ENCODE measurements at places on chromosomes 13 and 19.

GRCh38 chr13:80900561-80900960, 559.6 kb upstream of the SPRY2 start:
- DNase-seq: no peak

GRCh38 chr13:70170689-70171088, 62.4 kb upstream of the KLHL1 start:
- no peak for DNase-seq

DNA sequence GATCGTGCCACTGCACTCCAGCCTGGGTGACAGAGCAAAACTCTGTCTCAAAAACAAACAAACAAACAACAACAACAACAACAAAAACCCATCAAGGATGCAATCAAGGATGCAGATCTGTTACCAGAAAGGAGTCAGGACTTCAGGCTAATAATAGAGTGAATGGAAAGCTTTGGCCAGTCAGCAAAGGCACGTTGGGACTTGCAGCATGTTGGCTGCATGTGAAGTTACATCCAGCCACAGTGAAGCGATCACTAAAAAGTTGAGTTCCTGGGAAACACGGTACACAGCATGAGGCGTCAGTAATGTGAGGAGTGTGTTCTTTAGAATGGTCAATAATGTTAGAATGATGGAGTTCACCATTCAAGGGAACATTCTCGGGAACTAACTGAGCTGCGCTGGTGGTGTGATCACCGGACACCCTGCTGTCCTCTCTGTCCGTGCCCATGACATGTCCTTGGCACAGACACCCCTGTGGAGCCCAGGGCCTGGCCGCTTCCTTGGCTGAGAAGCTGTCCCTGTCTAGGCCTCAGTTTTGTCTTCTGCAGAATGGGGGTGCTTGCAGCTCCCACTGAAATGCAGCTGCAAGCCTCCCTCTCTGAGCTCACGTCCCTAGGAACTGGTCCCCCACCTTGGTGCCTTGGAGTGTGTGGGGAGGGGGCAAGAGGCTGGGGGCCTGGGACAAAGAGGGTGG, 2.3 kb upstream of the LGALS7B start:
- DNase-seq: no peak

DNA sequence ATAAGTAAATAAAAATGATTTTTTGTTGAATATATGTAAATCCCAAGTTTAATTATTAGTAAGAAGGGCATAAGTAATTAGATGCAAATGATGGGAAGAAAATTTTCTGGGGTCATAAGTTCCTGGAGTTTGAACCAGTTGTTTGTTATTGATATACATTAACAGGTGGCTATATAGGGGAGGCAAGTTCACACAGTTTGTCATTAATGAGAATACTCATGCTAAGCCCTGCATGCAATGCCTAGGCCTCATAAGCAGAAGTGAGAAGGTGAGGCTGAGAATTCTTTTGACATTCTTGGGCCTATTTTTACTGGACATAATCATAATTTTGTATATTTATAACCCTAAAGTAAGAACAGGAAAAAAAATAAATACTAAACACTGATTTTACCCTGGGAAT, 1210.7 kb upstream of the PCDH9 start:
- no peak for DNase-seq

DNA sequence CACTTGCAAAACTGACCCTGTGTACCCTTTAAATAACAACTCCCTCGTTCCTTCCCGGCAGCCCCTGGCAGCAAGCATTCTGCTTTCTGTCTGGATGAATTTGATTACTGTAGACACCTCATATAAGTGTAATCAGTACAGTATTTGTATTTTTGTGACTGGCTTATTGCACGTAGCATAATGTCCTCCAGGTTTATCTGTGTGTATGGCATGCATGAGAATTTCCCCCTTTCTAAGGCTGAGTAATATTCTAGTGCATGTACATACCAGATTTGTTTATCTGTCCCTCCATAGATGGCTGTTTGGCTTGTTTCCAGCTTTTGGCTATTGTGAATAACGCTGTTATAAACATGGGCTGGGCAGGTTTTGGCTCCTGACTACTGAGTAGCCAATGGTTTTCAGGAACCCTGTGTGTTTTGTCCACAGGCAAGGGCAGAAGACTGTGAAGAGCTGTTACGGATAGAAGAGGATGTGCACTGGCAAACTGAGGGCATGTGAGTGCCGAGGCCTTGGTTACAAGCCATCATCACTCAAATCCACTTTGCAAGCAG, 98.0 kb downstream of the ESD start:
- no peak for DNase-seq

- DNase-seq: no peak
These were observed 198.2 kb downstream of the EFNB2 start for GRCh38 chr13:106337096-106337850.

GRCh38 chr13:105116966-105117365, 1418.5 kb downstream of the EFNB2 start:
- no peak for DNase-seq

GRCh38 chr13:93248627-93249047, 22.0 kb downstream of the GPC6 start:
- no peak for DNase-seq

DNA sequence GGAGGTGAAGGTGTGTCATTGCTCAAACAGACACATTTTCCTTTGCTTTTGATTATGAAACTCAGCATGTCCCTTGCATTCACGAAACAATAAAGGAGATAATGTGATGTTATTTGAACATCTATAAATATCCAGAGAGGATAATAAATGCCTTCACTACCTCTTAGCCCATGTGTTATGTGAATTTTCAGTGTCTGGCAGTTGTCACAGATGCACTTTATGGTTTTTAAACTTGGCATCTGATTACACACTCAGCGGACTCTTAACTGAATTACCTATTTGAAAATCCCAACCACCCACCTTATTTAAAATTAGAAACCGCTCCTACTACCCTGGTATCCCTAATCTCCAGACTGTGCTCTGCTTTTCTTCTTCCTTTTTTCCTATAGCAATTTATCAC, 254.2 kb downstream of the COG6 start:
- DNase-seq: no peak

GRCh38 chr13:75635828-75636435, at the start of gene LMO7:
Gene LMO7 (plus strand): TSS chr13:75636330. CDS start chr13:75636658, 328 bp downstream.
- no peak for DNase-seq

DNA sequence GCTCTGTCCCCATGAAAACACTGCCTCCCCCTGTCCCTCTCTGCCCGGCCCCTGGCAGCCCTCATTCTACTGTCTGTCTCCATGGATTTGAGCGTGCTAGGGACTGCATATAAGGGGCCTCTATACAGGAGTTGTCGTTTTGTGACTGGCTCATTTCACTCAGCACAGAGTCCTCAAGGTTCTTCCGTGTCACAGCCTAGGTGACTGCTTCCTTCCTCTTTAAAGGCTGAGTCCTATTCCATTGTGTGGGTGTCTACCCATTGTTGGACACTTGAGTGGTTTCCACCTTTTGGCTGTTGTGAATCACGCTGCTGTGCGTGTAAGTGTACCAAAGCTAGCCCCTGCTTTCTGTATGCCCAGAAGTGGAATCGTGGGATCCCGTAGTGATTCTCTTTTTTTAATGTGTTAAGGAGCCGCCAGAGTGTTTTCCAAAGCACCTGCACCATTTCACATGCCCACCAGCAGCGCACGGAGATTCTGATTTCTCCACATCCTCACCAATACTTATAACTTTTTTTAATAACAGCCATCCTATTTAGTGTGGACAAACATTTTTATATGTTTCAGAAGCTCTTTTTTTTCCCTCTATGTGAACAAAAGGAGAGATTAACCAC, 116.7 kb downstream of the COL4A2 start:
- no peak for DNase-seq

- no peak for DNase-seq
These were observed 9.0 kb downstream of the CHAMP1 start for GRCh38 chr13:114323349-114323748.

- DNase-seq: no peak
These were observed 3.1 kb downstream of the LILRB1 start for GRCh38 chr19:54633401-54633800.

DNA sequence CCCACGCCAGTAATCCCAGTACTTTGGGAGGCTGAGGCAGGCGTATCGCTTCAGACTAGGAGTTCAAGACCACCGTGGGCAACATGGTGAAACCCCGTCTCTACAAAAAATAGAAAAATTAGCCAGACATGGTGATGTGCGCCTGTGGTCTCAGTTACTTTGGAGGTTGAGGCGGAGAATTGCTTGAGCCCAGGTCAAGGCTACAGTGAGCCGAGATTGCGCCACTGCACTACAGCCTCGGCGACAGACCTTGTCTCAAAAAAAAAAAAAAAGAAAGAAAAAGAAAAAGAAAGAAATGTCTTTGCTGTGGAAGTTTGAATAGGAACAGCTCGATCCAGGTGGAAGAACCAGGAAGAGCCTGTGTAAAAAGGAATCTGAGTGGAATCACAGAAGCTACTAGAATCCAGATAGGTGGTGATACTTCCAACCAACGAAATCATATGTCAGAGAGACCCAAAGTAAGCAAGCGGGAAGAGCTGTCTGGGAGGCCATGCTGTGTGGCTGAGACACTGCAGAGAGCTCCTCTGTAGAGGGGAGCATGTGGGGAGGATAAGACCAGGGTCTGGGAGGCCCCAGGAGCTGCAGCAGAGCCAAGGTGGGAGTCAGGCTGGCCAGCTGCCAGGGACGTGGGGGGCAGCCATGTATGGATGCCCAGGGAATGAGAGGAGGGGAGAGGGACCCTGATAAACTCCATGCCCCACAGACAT, 21.1 kb downstream of the LATS2 start:
- no peak for DNase-seq

DNA sequence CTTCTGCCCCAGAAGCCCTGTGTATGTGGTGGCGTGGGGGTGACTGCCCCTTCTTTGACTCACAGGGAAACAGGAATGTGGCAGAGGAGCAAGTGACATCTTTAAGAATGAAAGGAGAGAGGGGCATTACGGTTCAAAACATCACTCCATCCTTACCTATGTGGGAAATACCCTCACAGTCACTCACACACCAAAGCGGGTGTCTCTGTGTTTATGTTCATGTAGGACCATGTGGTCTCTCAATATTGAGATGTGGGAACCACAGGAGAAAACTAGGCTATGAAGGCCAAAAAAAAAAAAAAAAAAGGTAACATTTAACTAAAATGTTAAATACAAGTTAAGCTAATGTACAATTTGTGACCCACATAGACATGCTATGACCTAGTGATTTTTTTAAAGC, 153.6 kb upstream of the GPR12 start:
- DNase-seq: no peak

DNA sequence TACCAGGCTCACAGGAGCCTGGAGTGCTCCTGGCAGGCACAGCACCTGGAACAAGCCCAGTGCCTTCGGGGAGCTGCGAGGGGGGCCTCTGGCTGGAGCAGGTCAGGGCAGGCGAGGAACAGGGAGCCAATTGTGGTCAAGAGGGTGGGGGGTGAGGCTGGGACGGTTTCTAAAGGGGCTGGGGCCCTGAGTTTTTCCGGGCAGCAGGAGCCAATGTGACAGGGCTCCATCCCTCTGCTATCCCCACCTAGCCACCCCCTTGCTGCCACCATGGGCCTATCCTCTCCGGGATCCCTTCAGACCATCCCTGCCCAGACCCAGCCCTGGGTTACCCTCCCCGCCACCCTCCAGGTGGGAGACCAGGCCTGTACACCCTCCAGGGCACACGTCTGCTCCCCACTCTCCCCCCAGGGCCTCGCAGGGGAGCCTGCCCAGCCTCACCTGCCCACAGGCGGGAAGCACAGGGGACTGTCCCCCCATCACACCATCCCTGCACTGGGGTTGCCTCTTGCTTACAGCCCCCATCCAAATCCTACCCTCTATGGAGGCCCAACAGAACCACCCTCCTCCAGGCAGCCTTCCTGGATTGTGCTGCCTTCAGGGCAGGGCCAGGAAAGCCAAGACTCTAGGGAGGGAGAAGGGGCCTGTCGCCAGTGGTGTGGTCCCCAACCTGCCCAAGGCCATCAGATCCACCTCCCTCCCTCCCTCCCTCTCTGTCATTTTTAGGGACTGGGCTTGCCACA, 121.0 kb downstream of the URI1 start:
- no peak for DNase-seq

GRCh38 chr13:21747456-21747855, 76.6 kb downstream of the FGF9 start:
- DNase-seq: no peak

GRCh38 chr13:110499621-110500281, 61.8 kb downstream of the RAB20 start:
- DNase-seq: no peak

DNA sequence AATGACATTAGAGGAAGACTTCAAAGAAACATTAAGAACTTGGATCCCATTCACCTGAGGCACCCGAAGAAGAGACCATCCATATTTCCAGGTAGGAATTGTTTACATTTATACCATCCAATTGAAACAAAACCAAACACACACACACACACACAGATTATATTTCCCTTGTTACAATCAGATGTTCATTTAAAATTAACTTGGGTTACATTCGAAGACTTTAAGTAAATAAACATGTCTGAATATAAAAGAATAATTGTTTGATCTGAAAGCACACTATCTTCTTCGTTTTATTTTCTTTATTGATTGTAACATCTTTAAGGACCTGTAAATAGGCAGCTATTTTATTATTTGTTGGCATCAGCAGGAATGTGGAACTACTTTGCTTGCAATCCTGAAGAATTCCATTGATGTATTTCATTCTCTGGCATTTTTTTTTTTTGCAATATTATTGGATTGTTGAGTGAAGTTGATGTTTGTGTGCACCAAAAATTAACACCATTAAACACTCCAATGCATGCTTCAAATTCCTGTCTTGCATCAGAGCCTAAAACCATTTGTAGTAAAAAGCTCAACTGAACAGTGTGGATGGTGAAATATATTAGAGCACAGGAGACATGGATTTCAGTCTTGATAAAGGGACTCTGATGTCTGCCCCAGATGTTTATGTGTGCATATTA, 85.3 kb upstream of the FRY start:
- no peak for DNase-seq

DNA sequence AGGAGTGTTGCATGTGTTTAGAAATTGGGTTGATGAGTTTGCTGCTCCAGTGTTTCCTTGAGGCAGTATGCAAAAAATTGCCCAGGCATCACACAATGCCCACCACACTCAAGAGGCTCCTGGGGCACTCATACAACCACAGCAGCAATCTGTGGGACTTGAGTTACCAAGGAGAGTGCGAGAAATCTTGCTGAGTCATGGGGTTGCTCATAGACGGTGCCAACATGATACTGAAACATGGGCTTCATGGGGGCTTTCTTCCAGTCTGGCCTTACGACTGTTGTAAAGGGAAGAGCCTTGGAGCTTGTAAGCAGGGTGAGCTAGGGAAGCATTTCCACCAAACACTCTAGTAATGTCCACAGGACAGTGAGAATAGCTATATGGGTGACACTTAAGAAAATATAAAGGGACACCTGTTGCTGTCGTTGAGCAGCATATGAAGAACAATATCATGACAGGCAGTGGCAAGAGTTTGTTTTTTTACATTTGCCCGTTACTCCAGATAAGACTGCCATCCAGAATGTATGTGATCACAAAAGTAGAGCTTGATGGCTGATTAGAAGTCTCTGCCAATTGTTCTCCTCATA, 1237.4 kb downstream of the UQCRFS1 start:
- no peak for DNase-seq

GRCh38 chr19:55672418-55672817, 2.6 kb upstream of the EPN1 start:
- DNase-seq: no peak

GRCh38 chr13:73850104-73850873, 283.9 kb downstream of the KLF12 start:
- DNase-seq: no peak
